HCT116 (cell line): ENCODE measurements at places on chromosomes 6 and 20. TPM values are rescaled to one million over a fixed set of nuclear protein-coding genes. Genes with fewer than 3 reads are reported as not detected.

Gene CALHM4
- not detected for total RNA-seq

Gene PTCRA
- total RNA-seq: not detected

Gene LHFPL5
- total RNA-seq: 0.71 TPM

Gene RAD21L1
- 0.17 TPM for total RNA-seq

Gene PRR18
- total RNA-seq: not detected

Gene ALDH5A1
- 10.0 TPM for total RNA-seq

Gene GTSF1L
- not detected for total RNA-seq

Gene CNBD2
- 3.1 TPM for total RNA-seq

Gene AP5S1
- 12.1 TPM for total RNA-seq

Gene UBD
- total RNA-seq: not detected

Gene CST4
- not detected for total RNA-seq

Gene CASS4
- 0.17 TPM for total RNA-seq

Gene GSTA3
- total RNA-seq: not detected

Gene BRD2
- 260 TPM for total RNA-seq

Gene THBS2
- 0.39 TPM for total RNA-seq

Gene CCN6
- not detected for total RNA-seq

Gene ARFGEF3
- total RNA-seq: 3.8 TPM

Gene TULP1
- not detected for total RNA-seq

Gene PPP1R16B
- 0.52 TPM for total RNA-seq

Gene TMEM170B
- total RNA-seq: 1.0 TPM

Gene AVP
- not detected for total RNA-seq

Gene CTAGE9
- not detected for total RNA-seq

Gene EDEM2
- total RNA-seq: 22.8 TPM

Gene LY6G6F
- total RNA-seq: not detected

Gene GINS1
- total RNA-seq: 30.4 TPM

Gene C20orf202
- total RNA-seq: not detected

Gene CGAS
- total RNA-seq: 0.27 TPM
